ENCODE measurements at places on chromosomes 3 and 15.

DNA sequence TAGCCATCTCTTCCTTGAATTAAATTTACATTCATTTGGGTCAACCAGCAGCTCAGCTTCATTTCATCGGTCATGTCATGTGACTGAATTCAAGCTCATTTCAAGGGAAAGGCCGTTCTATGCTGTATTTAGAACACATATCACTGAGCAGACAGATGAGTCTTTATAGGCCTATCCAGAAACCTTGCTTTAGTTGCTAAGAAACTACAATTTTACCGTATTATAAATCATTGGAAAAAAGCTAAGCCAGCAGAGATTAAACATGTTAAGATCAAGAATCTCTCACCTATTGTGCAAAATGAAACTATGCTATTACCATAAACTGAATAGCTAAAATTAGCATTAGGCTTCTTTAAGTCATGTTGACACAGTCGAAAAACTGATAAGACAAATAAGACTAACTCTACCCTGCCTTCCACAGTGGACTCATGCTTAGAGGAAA lies 2.2 kb downstream of the NPTN start:
- H3K4me3 ChIP-seq = peak overlapping the region; percentile 79
- no peak for DNase-seq
- H3K36me3 ChIP-seq = no peaks in the 10 kb centered on the region
- H3K27me3 ChIP-seq = no peaks in the 10 kb centered on the region

GRCh38 chr15:57217778-57218598 lies 158.3 kb upstream of the CGNL1 start:
- no peak overlapping the region for H3K4me3 ChIP-seq
- no peaks in the 10 kb centered on the region for H3K27me3 ChIP-seq
- H3K4me1 ChIP-seq = no peaks in the 10 kb centered on the region
- no peaks in the 10 kb centered on the region for H3K36me3 ChIP-seq
- H3K27ac ChIP-seq = no peak overlapping the region

DNA sequence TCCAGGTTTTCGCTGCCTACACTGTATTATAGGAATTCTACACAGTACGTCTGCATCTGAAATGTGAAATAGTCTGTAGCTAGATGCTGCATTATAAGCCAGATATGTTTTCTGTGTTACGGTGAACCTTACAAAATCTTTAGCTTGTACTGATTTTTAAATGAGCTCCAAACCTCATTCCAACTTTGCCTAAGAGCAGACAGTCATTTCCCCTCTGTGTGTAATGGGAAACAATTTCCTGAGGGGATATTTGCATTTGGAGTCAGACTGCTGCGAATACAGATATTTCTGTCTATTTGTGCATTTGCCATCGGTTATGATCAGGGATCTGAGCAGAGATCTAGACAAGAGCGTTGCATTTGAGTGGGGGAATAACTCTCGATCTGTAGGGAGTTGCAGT lies 37.5 kb downstream of the ARNT2 start:
- H3K4me3 ChIP-seq = no peak overlapping the region
- no peak for DNase-seq
- no peaks in the 10 kb centered on the region for H3K27me3 ChIP-seq
- H3K27ac ChIP-seq = no peak overlapping the region
- no peaks in the 10 kb centered on the region for H3K4me1 ChIP-seq

DNA sequence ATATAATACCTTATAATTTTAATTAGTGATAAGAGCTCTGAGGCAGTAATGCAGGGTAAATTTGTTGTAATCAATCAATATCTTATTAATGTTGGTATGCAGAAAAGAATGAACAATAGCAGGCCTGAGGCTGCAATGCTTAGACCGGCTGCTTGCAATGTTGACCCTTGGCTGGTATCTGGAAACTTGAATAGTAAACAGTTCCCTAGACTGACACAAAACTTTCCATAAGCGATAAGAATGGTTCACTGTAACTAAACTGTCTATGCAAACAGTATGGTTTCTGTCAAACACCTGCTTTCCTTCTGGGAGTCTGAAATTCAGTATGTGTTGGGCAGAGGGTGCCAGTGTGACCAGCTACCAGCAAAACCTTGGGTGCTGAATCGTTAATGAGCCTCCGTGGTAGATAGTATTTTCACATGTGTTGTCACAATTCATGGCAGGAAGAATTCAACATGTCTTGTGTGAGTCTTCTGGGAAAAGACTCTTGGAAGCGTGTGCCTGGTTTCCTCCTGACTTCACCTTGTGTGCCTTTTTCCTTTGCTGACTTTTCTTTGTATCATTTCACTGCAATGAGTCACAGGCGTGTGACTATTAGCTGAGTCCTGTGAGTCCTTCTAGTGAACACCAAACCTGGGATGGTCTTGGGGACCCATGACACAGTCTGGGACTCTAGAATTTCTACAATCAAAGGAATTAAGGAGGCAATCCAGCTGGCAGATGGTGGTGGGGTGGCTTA lies 30.7 kb upstream of the CLRN1 start:
- no peak overlapping the region for H3K4me3 ChIP-seq
- no peaks in the 10 kb centered on the region for H3K4me1 ChIP-seq
- no peak overlapping the region for H3K27ac ChIP-seq
- H3K27me3 ChIP-seq = no peaks in the 10 kb centered on the region
- no peak for DNase-seq
- no peaks in the 10 kb centered on the region for H3K36me3 ChIP-seq

DNA sequence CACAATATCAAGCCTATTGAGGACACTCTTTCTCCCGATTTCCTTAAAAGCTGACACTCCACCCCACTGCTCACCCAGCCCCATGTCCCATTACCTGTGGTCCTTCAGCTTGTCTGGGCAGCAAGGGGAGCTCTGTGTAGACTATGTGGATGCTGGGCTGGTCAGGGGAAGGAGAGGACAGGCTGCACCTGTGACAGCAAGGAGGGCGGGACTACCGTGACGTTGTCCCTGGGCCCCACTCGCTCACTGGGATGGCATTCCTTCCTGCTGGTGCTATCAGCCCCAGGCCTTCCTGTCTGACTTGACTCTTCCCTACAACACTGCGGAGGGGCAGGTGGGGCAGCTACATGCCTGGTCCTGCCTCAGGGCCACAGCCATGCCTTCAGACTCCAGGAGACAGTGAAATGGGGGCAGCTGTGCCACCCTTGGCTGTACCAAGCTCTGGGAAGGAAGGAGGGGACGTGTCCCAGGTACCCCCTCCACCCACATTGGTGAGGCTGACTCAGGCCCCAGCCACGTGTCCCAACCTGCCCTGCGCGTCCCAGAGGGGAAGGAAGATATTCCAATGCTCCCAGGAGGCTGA lies at the start of gene TMEM40:
Gene TMEM40 (minus strand): TSS at position 163 of the 583 bp plus-strand sequence. CDS start 9,427 bp downstream, outside the sequence.
- H3K36me3 ChIP-seq = no peaks in the 10 kb centered on the region
- no peak within 1 kb of the TSS for H3K4me3 ChIP-seq
- DNase-seq = no peak
- no peaks in the 10 kb centered on the region for H3K4me1 ChIP-seq

DNA sequence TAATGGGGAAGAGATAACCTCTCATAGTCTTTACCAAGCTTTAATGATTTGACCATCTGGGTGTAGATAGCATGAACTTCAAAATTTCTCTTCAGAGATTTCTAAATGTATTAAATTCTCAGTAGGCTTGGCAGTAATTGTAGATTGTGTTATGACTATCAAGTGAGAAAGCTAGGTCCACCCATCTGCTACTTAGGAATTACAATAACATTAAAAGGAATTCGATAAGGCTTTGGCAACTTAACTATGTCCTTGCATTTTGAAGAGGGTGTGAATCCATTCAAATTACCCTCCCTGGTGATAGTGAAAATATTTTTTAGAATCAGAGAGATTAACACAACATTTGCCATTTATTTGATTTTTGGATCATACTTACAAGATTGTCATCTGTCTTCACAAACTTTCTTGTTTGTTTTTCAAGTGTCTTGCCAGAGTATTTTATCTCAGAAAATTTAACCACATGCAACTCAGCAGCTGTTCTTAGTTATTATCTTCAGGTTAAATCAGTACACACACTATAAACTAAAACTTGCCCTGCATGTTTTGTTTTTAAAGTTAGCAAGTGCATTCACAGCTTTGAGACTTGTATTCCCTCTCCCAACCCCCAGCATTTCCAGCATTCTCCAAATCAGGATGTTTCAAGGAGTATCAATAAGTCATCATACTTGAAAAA lies 69.6 kb upstream of the COL8A1 start:
- no peaks in the 10 kb centered on the region for H3K27me3 ChIP-seq
- H3K4me1 ChIP-seq = no peaks in the 10 kb centered on the region
- no peak overlapping the region for H3K4me3 ChIP-seq
- H3K27ac ChIP-seq = no peak overlapping the region

DNA sequence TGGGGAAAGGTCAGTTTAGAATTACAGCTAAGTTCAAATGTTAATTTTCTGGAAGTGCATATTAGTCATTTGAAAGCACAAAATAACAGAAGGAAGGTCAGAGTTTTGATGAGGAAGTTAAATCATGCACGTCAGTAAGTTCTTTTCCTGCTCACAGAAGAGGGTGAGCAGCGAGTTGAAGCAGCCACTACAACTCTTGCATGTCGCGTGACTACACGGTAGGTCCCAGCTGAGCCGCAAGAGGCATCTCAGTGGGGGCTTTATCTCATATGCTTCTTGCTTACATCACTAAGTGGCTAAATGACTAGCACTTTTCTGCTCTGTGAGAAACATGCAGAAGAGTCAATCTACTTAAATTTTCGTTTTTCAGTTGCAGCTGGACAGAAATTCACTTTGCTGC lies 21.3 kb upstream of the SEC62 start:
- H3K4me1 ChIP-seq = peaks cover 75% of the 10 kb centered on the region
- H3K4me3 ChIP-seq = peak overlapping the region; percentile 31
- no peaks in the 10 kb centered on the region for H3K36me3 ChIP-seq
- H3K27me3 ChIP-seq = no peaks in the 10 kb centered on the region
- peak overlapping the region; percentile 84 for H3K27ac ChIP-seq

GRCh38 chr3:26099692-26100091 lies 309.8 kb downstream of the OXSM start:
- no peak overlapping the region for H3K4me3 ChIP-seq
- DNase-seq = no peak
- no peak overlapping the region for H3K27ac ChIP-seq
- no peaks in the 10 kb centered on the region for H3K27me3 ChIP-seq
- peaks cover 10% of the 10 kb centered on the region for H3K4me1 ChIP-seq

DNA sequence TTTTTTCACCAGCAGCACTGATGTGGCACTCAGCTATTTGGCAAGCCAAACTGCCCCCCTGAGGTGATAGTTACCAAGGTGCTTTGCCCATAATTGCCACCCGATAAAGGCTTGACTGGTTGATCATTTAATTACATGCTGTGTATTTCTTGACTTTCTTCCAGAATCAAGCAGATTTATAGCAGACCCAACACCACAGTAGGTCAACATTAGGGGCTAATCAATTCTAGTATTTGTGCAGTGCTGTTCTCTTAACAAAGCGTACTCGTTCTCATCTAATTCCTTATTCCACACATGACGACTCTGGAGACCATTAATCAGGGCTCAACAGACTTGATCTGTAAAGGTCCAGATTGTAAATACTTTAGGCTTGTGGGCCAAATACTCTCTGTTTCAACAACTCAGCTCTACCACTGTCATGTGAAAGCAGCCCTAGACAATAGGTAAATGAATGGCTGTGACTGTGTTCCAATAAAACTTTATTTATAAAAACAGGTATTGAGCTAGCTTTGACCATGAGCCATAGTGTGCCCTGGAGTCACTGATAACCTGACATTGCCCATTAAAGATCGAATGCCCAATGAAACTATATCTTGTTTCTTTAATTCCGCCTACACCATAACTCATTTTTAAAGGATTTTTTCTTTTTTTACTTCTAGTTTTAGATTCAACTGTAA lies 119.1 kb upstream of the TMC3 start:
- no peak overlapping the region for H3K27ac ChIP-seq
- H3K4me3 ChIP-seq = no peak overlapping the region
- H3K4me1 ChIP-seq = no peaks in the 10 kb centered on the region
- H3K27me3 ChIP-seq = no peaks in the 10 kb centered on the region
- no peaks in the 10 kb centered on the region for H3K36me3 ChIP-seq

DNA sequence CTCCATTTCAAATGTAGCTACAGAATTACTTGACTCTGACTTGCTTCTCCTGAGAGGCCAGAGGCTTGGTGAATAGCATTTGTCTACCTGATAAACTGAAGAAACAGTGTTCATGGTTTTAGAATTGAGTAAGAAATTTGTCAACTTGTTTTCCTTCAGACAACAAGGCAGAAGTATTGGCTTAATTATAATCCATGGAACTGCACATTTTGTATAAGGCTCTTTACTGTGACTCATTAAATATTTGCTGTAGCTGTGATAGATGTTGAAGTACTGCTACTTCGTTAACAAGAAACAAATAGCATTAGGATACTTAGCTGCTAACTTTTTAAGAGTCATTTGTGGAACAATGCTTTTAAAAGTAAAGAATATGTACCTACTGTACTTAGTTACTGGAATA lies 4.6 kb downstream of the UNC13C start:
- H3K36me3 ChIP-seq = no peaks in the 10 kb centered on the region
- H3K27ac ChIP-seq = no peak overlapping the region
- DNase-seq = no peak
- H3K4me1 ChIP-seq = no peaks in the 10 kb centered on the region
- no peaks in the 10 kb centered on the region for H3K27me3 ChIP-seq

- H3K27me3 ChIP-seq = no peaks in the 10 kb centered on the region
- no peak overlapping the region for H3K27ac ChIP-seq
- no peak overlapping the region for H3K4me3 ChIP-seq
- H3K36me3 ChIP-seq = no peaks in the 10 kb centered on the region
- DNase-seq = no peak
Observed at GRCh38 chr15:50163719-50164410, 18.1 kb upstream of the SLC27A2 start.

DNA sequence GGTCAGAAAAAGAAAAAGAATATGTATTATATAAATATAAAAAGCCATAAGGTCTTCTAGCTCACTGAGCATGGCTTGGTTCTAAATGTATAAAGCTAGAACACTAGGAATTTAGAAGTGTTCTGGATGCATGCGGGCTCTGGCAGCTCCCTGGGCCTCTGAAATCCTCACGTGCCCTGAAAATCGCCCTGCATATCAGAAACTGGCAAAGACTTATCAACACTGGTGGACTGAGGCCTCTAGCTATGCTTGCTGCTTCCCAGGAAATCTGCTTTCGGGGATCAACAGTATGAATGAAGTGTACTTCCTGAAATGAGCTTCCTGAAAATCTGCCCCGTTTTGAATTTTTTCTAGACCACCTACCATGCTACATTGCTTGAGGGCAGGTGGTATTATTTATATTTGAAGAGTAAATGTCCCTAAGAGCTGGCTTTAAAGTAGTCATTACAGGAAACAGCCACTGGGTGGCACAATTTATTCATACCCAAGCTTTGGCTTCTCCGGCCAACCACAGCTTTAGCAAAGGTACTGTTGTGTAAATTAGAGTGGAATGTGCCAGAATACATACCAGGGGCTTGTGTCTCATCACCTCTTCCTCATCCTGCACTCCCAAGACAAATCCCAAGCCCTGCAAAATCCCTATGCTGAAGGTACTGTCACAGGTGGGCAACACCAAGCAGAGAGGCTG lies 17.7 kb downstream of the CRTAP start:
- no peak overlapping the region for H3K4me3 ChIP-seq
- peak; percentile 68 for DNase-seq
- H3K27ac ChIP-seq = no peak overlapping the region
- H3K27me3 ChIP-seq = no peaks in the 10 kb centered on the region
- H3K4me1 ChIP-seq = peaks cover 22% of the 10 kb centered on the region
- H3K36me3 ChIP-seq = 0 out of 2 replicates have a peak, but pooled peaks cover 3% of the 10 kb centered on the region

DNA sequence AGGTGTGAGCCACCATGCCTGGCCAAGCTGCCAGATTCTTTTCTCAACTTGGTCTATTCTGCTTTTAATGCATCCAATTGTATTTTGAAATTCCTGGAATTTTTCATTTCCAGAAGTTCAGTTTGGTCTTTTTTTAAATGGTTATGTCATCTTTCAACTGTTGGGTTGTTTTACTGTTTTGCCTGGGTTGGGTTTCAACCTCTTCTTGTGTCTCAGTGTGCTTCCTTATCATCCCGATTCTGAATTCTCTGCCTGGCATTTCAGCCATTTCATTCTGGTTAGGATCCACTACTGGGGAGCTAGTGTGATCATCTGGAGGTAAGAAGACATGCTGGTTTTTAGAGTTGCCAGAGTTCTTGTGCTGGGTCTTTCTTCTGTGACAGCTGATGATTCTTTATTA lies 61.5 kb downstream of the LRRC49 start:
- no peaks in the 10 kb centered on the region for H3K36me3 ChIP-seq
- no peak overlapping the region for H3K4me3 ChIP-seq
